ENCODE measurements at places on chromosomes 2 and 18. TPM values are rescaled to one million over a fixed set of nuclear protein-coding genes. Genes with fewer than 3 reads are reported as not detected.
A peak's percentile ranks its signal among the peaks of the same experiment; 100 is the strongest.

GATA6 gene
- total RNA-seq = not detected

PLGLB1 gene
- 2.3 TPM for total RNA-seq

- H3K4me1 ChIP-seq = peaks cover 12% of the 10 kb centered on the region
- H3K27ac ChIP-seq = peak overlapping the region; percentile 61
- H3K27me3 ChIP-seq = peaks cover 21% of the 10 kb centered on the region
- no peaks in the 10 kb centered on the region for H3K36me3 ChIP-seq
- DNase-seq = no peak
Observed at GRCh38 chr2:237662671-237663093, 35.3 kb downstream of the LRRFIP1 start.

GRCh38 chr2:58107803-58108710 is 61.5 kb downstream of the VRK2 start:
- DNase-seq = no peak
- no peak overlapping the region for H3K27ac ChIP-seq
- no peaks in the 10 kb centered on the region for H3K27me3 ChIP-seq
- peaks cover 10% of the 10 kb centered on the region for H3K4me1 ChIP-seq

LOXL3 gene
- total RNA-seq = 2.0 TPM

ANKRD44 gene
- 232 TPM for total RNA-seq

- peak overlapping the region; percentile 96 for H3K27ac ChIP-seq
- no peaks in the 10 kb centered on the region for H3K36me3 ChIP-seq
- H3K4me1 ChIP-seq = peaks cover 28% of the 10 kb centered on the region
- H3K27me3 ChIP-seq = no peaks in the 10 kb centered on the region
Observed at GRCh38 chr2:24359129-24360049, 947 bp downstream of the ITSN2 start.

DNA sequence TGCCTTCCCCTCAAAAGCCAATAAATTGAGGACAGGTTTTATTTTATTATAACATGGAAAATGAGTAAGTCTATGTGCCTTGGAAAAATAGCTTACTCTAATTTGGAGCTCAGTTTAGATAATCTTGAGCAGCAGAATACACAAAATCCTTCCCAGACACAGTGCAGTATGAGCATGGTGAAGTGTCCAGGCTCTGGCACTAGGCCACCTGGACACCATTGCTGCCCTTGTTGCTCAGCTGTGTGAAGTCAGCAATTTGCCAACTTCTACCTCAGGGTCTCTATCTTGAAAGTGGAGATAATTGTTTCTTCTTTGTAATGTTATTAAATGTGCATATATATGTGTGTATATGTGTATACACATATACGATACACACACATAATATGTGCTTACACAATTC is 104.9 kb upstream of the CAVIN2 start:
- H3K4me1 ChIP-seq = no peaks in the 10 kb centered on the region
- H3K36me3 ChIP-seq = no peaks in the 10 kb centered on the region
- peaks cover 43% of the 10 kb centered on the region for H3K27me3 ChIP-seq

DNA sequence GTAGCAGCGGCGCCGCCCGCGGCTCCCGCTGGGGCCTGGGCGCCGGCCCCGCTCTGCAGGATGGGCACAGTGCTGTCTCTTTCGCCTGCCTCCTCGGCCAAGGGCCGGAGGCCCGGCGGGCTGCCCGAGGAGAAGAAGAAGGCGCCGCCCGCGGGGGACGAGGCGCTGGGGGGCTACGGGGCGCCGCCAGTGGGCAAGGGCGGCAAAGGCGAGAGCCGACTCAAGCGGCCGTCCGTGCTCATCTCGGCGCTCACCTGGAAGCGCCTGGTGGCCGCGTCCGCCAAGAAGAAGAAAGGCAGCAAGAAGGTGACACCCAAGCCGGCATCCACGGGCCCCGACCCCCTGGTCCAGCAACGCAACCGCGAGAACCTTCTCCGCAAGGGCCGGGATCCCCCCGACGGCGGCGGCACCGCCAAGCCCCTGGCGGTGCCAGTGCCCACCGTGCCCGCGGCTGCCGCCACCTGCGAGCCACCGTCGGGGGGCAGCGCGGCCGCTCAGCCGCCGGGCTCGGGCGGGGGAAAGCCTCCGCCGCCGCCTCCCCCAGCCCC is 369 bp downstream of the CDK5R2 start:
- peaks cover 13% of the 10 kb centered on the region for H3K36me3 ChIP-seq
- peaks cover 12% of the 10 kb centered on the region for H3K4me1 ChIP-seq
- peaks cover 77% of the 10 kb centered on the region for H3K27me3 ChIP-seq
- H3K27ac ChIP-seq = no peak overlapping the region
- DNase-seq = no peak

ACTG2 gene
- not detected for total RNA-seq

GDF7 gene
- 0.72 TPM for total RNA-seq

XDH gene
- total RNA-seq = 0.16 TPM

- H3K27me3 ChIP-seq = no peaks in the 10 kb centered on the region
- DNase-seq = no peak
- H3K4me3 ChIP-seq = no peak overlapping the region
- H3K36me3 ChIP-seq = no peaks in the 10 kb centered on the region
- no peaks in the 10 kb centered on the region for H3K4me1 ChIP-seq
- no peak overlapping the region for H3K27ac ChIP-seq
Observed at GRCh38 chr2:142796588-142796987, 80.9 kb upstream of the KYNU start.

DNA sequence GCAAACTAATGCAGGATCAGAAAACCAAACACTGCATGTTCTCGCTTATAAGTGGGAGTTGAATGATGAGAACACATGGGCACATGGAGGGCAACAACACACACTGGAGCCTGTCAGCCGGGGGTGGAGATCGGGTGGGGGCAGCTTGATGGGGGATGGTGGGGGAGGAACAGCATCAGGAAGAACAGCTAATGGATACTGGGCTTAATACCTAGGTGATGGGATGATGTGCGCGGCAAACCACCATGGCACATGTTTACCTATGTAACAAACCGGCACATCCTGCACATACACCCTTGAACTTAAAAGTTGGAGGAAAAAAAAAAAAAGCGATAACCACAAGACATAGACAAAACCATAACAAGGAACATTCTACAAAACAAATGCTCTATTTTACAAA is 10.4 kb downstream of the CHMP3 start:
- peak overlapping the region; percentile 84 for H3K27ac ChIP-seq
- DNase-seq = no peak
- no peaks in the 10 kb centered on the region for H3K27me3 ChIP-seq
- peaks cover 5% of the 10 kb centered on the region for H3K36me3 ChIP-seq
- H3K4me3 ChIP-seq = peak overlapping the region; percentile 71

DNA sequence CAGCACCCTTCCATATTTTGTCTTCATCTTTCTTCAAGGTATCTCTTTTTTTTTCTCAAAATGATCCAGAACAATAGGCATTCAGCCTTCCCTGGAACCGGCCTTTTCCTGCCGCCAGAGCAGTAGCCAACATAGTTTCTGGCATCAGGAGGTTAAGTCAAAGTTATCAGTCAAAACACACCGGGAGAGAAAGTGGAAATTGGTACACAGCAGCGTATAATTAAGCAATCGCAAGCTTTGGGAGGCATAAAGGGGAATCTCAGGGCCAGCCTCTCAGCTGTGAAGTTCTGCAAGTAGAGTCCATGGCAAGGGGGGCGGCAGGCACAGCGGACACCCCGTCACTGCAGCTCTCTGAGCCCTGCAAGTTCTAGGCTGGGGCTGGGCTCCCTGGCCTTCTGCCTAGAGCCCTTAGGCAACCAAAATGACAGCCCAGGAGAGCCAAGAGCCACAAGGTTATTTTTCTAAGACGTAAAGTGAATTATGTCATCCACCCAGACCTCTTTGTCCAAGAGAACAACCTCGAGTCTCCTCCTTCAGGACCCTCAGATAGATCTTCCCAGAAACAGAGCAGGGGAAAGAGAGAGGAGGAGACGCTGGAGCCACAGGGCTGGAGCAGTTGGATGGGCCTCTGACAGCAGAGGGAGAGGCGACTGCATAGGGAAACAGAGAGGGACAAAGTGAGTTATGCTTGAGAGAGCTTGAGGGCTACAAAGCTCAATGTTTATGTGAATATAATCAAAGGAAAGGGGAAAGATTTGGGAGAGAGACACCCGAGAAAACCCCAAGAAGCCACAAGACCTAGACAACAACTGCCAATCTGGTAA is 114.7 kb downstream of the BCL2L11 start:
- H3K27ac ChIP-seq = no peak overlapping the region
- no peak overlapping the region for H3K4me3 ChIP-seq
- no peaks in the 10 kb centered on the region for H3K4me1 ChIP-seq
- DNase-seq = no peak

DNA sequence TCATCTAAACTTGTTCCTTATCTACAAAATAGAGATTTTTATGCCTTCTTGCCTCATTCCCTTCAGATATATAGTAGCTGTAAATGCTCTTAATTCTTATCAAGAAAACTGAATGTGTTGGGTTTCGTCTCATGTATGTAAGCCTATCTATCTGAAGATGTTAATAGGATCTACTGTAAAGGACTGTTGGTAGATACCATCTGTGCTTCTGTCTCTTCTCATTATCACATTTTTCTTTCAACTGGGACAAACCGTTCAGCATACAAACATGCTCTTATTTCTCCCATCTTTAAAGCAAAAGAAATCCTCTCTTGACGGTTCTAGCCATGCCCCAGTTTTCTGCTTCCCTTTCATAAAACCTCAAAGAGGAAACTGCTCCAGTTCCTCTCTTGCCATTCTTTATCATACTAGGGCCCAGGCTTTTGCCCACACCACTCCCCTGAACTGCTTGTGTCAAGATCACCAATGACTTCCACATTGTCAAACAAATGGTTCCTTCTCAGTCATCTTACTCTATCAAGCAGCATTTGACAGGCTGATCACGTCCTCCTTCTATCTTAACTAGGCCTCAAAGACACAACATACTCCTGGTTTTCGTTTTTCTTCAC is 88.7 kb downstream of the ARHGEF33 start:
- no peak for DNase-seq
- no peaks in the 10 kb centered on the region for H3K27me3 ChIP-seq
- peak overlapping the region; percentile 8 for H3K27ac ChIP-seq
- H3K36me3 ChIP-seq = peaks cover 5% of the 10 kb centered on the region
- peaks cover 17% of the 10 kb centered on the region for H3K4me1 ChIP-seq

- no peak overlapping the region for H3K27ac ChIP-seq
- H3K4me1 ChIP-seq = no peaks in the 10 kb centered on the region
- no peaks in the 10 kb centered on the region for H3K36me3 ChIP-seq
Observed at GRCh38 chr18:37612524-37613252, 47.1 kb upstream of the CELF4 start.

NT5DC4 gene
- not detected for total RNA-seq

DNA sequence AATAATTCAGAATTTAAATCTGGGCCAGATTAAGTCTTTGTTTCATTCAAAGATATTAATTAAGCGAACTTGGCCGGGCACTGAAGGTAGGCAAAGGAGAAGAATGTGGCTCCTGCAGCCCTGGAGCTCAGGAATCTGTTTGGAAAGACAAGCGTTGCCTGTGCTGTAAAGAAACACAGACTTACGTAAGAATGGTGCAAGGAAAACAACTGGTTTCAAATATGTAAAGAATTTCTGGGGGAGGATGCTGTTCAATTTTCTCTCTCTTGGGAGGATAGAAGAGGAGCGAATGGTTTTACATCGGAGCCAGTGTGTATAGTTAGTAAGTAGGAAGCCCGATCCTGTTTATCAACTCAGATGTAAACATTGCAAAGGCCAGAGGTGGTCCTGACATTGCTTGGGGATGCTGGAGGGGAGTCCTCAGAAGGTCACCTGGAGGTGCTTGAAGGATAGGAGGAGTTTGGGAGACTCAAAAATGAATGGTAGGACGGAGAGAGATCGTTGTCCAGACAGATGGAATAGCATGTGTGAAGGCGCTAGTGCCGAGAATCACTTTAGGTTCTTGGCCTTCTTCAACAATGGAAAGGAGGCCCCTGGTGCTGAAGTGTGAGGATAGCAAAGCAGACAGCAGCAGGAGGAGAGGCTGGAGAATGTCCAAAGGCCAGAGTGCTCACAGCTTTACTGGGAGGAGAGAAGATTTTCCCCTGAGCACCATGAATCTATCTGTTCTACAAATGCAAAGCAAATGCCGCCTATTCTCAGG is 456.1 kb downstream of the LPIN1 start:
- no peaks in the 10 kb centered on the region for H3K36me3 ChIP-seq
- no peak overlapping the region for H3K4me3 ChIP-seq
- H3K4me1 ChIP-seq = peaks cover 2% of the 10 kb centered on the region
- H3K27me3 ChIP-seq = no peaks in the 10 kb centered on the region
- no peak for DNase-seq

DNA sequence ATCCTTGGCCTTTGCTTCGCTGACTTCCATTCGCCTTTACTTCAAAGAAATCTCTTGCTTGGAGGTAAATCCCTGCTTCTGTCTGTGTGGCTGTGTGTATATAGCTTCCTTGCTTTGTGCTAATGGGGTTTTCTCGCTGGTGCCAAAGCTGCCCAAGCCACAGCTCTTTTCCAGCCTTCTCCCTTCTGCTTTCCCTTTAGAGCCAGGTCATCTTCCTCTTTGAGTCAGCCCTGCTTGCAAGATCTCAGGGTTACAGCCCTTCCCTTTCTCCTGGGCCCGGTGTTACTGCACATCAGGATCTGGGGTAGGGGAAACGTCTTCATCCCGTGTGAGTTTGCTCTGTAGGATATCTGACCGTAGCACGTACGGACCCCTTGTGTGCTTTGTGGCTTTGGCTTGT is 19.1 kb downstream of the EIF4E2 start:
- no peaks in the 10 kb centered on the region for H3K27me3 ChIP-seq
- peaks cover 13% of the 10 kb centered on the region for H3K36me3 ChIP-seq
- DNase-seq = no peak
- no peak overlapping the region for H3K4me3 ChIP-seq

GRCh38 chr2:38076710-38077430 is 919 bp upstream of the CYP1B1 start:
- H3K4me3 ChIP-seq = peak overlapping the region; percentile 59
- H3K27me3 ChIP-seq = peaks cover 65% of the 10 kb centered on the region
- H3K27ac ChIP-seq = no peak overlapping the region
- peaks cover 3% of the 10 kb centered on the region for H3K36me3 ChIP-seq
- DNase-seq = no peak

Measured in T-helper 17 cell (primary cell).